ENCODE measurements at places on chromosomes 12 and 14.

- DNase-seq = no peak
Measured at GRCh38 chr12:48786591-48787544, 2.0 kb downstream of the ADCY6 start.

DNA sequence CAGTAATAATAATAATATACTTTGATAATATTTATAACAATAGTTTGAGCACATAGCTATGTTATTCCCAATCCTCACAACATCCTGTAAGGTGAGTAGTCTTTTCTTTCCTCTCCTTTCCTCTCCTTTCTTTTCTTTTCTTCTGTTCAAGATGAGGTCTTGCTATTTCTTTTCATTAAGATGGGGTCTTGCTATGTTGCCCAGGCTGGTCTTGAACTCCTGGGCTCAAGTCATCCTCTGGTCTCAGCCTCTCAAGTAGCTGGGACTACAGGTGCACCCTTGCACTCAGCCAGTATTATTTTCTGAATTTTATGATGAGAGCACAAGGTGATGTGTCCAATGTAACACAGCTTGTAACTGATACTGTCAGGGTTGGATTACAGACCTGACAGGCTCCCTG lies 134.6 kb downstream of the OTOGL start:
- DNase-seq = no peak

GRCh38 chr12:50785406-50786001 lies 21.6 kb downstream of the ATF1 start:
- DNase-seq = no peak

DNA sequence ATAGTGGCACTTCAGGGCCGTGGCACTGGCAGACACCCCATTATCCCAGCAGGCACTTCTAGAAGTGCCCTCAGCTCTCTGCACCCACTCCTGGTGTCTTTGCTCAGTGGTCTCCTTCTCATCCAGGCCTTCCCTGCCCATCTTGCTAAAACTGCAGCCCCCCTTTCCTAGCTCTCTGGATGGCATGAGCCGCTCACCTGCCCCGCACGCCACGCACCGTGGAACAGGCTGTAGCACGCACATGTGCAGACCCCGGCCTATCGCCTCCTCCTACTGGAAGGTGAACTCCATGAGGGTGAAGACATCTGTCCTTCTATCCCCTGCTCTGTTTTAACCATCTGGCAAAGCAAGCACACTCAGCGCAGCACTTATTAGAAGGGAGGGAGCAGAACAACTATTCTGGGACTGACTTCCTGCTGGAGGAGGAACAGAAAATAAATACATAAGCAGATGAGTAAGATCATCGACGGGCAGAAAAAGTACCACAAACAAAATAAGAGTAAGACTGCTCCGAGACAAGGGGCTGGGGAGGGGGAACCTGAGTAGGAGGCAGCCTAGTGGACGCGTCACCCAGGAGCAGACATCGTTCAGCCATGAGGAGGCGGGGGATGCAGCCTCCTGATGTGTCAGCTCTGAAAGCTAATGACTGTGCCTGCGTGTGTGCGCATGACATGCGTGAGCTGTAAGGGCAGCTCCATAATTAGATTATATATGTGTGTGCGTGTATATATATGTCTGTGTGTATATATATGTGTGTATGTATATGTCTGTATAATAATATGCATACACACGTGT lies 7.8 kb upstream of the FZD10 start:
- no peak for DNase-seq

GRCh38 chr12:52250048-52250990 lies 17.3 kb downstream of the KRT7 start:
- DNase-seq = no peak

DNA sequence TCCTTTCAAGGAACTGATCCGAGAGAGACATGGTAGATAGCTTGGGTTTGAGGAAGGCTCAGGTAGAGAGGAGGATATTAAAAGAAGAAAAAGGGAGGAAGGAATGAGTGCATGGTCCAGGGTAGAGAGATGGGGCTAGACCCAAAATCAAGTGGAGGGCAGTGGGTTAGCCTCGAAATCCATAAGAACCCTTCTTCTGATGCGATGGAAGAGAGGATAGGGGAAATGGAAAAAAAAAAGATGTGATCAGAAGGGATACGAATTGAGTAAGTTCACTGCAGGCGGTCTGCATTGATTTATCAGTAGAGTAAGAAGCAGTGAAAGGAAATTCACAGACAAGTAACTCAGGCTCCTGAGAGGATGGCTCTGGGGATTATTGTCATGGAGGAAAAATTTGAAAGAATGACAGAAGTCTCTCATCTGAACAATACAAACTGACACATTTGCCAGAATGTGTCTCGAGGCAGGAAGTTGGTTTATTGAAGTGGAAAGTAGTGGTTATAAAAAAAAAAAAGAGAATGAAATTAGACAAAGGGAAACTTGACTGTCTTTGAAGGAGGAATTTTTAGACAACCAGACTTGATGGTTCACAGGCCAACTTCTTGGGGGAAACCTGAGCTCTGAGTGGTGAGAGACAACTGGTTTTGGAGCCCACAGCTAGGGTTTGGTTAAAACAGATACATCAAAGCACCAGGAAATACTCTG lies 10.2 kb downstream of the PPFIBP1 start:
- no peak for DNase-seq

GRCh38 chr12:26773313-26774104 lies 59.5 kb downstream of the ITPR2 start:
- DNase-seq = no peak

DNA sequence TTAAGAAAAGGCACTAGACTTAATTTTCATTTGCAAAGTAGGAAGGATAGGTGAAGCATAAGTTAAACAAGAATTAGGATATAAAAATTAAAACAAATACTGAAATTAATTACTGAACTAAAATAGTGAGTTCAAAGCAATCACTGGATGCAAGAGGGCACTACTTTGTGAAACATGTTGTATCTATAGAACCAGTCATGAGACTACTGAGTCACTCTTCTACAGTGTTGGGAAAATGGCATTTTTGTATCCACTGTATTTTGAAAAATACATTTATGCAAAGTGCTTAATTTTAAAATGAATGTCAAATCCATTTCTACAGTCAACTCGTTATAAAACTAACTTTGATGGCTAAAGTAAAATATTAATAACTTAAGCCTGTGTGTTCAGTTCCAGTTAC lies 47.9 kb downstream of the SEL1L start:
- DNase-seq = no peak

DNA sequence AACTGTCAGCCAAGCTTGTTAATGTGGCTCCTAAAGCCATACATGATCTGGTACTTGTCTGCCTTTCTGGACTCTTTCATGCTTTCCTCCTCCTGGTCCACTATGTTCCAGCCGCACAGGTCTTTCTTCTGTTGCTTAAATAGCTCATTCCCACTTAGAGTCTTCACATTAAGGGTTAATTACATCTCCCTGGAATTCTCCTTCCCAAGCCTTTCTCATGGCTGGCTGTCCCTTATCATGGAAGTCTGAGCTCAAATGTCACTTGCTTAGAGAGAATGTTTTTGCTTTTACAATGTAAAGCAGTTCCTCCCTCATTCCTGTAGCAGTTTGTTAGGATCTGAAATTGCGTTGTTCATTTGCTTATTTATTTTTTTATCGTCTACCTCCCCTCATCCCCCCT lies 199.6 kb downstream of the TRHDE start:
- DNase-seq = no peak

GRCh38 chr12:45831590-45831989 lies 102.1 kb downstream of the ARID2 start:
- DNase-seq = no peak

DNA sequence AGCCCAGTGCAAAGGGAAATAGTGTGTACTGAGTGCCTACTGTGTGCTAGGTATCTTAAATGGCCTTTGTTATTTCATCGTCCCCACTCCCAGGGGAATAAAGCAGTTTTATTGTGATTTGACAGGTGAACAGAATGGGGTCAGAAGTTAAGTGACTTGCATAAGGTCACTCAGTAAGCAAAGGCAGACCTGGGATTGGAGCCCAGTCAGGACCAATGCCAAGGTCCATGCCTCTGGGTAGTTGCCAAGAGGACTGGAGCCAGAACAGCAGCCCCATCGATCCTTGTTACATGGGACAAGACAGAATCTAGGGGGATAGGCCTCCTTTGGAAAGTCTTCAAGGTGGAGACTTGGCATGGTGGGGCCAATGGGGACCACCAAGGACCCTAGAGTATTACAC lies 227.4 kb upstream of the PWP1 start:
- DNase-seq = no peak

- DNase-seq = no peak
Measured at GRCh38 chr12:93968536-93969285, 179.7 kb upstream of the PLXNC1 start.

DNA sequence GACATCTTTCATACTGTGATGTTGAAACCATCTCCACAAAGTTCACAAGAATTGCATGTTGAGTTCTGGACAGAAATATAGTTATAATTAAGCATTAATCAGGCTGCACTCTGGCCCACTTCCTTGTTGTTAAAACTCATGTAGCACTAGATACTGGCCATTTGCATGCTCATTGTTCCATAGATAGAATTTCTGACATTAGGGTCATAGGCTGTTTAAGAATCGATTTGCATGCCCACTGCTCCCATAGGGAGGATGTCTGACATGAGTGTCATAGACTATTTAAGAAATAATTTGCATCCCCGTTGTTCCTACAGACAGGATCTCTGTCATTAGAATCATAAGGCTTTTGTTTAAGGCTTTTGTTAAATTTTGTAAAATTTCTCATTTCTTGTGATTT lies 50.2 kb downstream of the MYF5 start:
- no peak for DNase-seq

- no peak for DNase-seq
Measured at GRCh38 chr12:95545303-95545702, 6.0 kb downstream of the USP44 start.

DNA sequence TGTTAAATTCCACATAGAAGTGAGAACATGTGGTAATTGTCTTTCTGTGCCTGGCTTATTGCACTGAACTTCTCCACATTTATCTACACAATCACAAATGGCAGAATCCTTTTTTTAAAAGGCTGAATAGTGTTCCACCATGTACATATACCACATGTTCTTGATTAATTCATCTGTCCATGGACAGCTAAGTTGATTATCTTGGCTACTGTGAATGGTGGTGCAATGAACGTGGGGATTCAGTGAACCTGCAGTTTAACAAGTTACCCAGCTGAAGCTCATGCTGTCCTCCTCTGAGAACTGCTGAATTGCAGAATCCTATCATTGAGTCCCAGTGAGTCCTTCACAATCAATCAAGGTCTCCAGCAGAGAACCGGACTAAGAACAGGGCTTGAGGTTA lies 74.9 kb downstream of the TBK1 start:
- no peak for DNase-seq

- no peak for DNase-seq
Measured at GRCh38 chr12:111410431-111411184, 4.9 kb downstream of the SH2B3 start.

- DNase-seq = no peak
Measured at GRCh38 chr12:55034218-55034617, 14.4 kb downstream of the NEUROD4 start.

DNA sequence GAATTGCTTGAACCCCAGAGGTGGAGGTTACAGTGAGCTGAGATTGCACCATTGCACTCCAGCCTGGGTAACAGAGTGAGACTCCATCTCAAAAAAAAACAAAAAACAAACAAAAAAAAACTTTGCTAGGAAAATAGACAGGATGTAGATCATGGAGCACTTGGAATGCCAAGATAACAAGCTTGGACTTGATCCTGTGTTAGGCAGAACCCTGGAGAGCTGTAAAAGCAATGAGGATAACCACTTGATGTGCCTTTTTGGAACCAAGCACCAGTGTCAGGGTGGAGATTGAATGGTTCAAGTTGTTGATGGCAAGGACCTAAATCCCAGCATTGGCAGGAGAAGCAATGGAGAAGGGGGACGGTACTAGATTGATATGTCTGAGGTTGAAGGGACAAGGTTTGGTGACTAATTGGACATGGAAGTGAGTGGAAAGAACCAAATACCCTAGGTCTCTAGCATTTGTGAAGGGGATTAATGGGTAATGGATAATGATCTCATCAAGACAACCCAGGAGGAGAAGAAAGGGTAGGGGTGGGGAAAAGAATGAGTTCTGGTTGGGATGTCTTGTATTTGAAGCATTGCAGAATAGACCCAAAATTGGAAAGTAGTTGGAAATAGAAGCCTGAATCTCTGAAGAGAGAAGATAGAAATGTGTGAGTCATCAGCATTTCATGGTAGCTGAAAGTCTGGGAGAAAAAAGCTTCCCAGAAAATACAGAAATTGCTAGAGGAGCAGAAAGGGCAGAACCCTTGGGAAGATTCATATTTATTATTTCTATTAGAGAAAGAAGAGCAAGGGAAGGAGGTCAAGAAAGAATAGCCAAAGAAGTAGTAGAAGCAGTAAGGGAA lies 176.7 kb downstream of the NUAK1 start:
- DNase-seq = no peak

DNA sequence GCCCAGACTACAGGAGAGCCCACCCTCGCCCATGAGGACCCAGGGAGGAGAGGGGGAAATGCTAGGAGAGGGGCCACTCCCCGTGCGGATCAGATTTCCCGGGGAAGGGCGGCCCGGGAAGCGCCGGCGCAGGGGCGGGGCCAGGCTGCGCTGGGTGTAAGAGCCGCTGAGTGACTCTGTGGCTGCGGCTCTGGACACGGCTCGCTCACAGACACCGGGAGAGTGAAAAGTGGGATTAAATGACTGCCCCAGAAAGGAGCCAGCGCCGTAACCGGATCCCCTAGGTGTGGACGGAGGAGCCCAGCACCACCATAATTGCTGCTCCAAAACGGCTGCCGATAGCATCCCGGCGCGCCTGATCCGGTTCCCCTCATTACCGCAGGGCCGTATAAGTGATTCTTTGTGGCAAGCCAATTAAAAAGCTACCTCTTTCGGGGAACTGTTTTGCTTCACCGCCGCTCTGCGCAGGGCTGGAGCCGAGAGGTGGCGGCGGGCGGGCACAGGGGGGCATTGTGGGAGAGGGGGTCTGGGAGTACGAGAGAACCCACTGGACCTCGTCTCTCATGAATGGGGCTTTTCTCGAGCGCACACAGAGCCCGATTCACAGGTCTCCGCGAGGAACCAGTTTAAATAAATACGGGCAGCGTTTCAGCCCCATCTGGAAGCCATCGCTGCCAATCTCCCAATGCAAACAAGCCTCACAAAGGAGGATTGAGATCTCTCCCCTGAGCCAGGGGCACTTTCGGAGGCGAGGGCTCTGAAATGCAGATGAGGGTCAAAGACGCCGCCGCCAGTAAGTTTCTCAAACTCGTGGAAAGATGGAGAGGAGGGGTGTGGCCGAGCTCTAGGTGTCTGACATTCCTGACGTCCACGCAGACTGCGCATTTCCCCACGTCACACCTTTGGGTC lies 2.5 kb downstream of the COL2A1 start:
- DNase-seq = peak; percentile 31

DNA sequence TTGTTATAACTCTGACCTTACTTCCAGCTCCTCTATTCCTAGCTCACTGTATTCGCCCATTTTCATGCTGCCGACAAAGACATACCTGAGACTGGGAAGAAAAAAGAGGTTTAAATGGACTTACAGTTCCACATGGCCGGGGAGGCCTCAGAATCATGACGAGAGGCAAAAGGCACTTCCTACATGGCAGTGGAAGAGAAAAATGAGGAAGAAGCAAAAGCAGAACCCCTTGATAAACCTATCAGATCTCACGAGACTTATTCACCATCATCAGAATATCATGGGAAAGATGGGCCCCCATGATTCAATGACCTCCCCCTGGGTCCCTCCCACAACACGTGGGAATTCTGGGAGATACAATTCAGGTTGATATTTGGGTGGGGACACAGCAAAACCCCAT lies 14.5 kb upstream of the PHC1 start:
- no peak for DNase-seq
